ENCODE measurements at places on chromosomes 2 and 18.

DNA sequence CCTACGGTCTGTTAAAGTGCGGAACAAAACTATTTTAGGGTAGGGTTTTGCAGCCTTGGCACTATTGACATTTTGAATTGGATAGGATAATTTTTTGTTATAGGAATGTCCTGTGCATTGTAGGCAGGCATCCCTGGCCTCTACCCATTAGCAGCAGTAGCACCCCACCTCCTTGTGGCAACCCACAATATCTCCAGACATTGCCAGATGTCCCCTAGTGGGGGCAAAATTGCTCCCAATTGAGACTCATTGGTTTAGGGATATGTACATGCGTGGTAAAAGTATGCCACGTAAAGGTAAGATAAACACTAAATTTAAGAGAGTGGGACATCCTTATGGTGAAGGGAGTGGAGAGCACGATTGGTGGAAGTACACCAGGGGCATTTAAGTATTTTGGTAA lies 4.6 kb downstream of the MIB1 start:
- DNase-seq, result no peak

- no peak for DNase-seq
Observed at GRCh38 chr2:161994761-161995520, 79.1 kb downstream of the DPP4 start.

GRCh38 chr2:217277646-217278398 lies 418.0 kb upstream of the TNP1 start:
- DNase-seq, result peak; percentile 98

DNA sequence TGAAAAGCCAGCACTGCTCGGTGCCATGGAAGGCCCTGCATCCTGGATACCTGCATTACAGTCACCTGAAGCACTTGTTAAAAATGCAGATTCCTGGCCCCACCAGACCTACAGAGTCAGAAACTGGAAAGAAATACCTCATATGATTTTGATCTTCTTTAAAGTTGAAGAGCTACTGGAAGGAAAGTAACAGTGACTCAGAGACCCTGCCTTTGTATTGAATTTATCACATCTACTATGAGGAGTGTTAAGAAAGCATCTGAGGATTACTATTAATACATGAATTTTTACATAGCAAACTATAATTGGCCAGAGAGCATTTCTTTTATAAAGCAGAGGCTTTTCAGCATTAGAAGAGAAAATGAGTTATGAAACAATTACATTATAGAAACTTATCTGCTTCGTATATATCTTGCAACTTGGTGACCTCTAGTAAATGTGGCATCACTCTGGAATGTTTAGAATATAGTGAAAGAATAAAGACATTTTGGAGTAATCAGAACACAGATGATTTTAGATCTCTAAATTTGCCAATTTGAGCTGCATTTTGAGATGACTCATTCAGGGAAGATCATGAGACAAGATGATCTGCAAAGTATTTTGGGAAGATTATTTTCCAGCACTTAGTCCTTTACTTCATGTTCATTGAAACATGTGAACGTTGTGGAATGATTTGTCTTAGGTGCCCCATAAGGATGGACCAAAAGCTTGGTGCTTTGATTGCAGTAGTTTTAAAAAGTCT lies 12.2 kb downstream of the PTPRM start:
- DNase-seq, result no peak

- no peak for DNase-seq
Observed at GRCh38 chr2:119008108-119008507, 66.1 kb downstream of the MARCO start.
